ENCODE measurements at places on chromosomes 13 and 19. TPM values are rescaled to one million over a fixed set of nuclear protein-coding genes. Genes with fewer than 3 reads are reported as not detected.
A peak's percentile ranks its signal among the peaks of the same experiment; 100 is the strongest.

DNA sequence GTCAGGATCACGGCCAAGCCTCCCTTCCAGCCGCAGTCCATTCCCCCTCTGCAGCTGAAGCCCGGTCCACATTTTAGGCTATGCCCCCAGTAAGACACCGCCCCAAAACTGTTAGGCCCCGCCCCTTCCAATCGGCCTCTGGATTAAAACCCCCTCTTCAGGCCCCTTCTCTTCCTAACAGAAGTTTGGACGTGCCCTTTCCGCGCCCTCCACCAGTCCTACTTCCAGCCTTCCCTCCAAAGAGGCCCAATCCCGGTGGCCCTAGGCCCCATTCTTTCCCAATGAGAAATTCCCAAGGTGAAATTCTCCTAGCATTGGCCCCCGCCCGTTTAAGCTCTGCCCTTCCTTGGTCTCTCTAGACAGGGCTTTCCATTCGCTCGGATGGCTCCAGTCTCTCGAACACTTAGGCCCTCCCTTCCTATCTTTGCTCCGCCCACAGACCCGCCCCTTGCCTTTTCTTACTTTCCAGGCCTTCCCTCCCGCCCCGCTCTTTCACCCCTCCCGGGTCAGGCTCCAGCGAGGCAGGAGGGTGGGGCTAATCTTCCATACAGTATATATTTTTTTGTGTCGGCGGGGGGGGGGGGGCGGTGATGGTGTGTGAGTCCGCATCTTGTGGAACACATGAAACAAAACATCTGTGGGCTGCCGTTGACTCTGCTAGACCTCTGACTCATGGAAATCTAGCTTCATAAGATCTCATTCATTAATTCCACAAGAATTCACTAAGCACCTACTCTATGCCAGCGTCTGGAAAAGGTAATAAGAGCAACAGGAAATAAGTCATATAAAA, 13.6 kb downstream of the LTBP4 start:
- H3K27ac ChIP-seq, result peak overlapping the region; percentile 94
- peak; percentile 97 for DNase-seq
- H3K36me3 ChIP-seq, result peaks cover 38% of the 10 kb centered on the region
- peak overlapping the region; percentile 80 for H3K4me3 ChIP-seq

The TNFSF9 gene
- total RNA-seq, result 10.0 TPM

The MAMSTR gene
- 5.9 TPM for total RNA-seq

- H3K27ac ChIP-seq, result no peak overlapping the region
- H3K4me3 ChIP-seq, result no peak overlapping the region
- H3K4me1 ChIP-seq, result no peaks in the 10 kb centered on the region
- no peak for DNase-seq
Observed at GRCh38 chr13:50629497-50629896, 214.0 kb downstream of the DLEU7 start.

The ZNF616 gene
- total RNA-seq, result 15.7 TPM

DNA sequence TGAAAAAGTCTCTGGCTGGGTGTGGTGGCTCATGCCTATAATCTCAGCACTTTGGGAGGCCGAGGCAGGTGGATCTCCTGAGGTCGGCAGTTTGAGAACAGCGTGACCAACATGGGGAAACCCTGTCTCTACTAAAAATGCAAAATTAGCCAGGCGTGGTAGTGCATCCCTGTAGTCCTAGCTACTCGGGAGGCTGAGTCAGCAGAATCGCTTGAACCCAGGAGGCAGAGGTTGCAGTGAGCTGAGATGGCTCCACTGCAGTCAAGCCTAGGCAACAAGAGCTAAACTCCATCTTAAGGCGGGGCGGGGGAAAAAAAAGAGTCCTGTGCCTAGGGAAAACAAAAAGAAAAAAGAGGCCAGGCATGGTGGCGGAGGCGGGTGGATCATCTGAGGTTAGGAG, 2.2 kb downstream of the ZNF43 start:
- no peak for DNase-seq
- no peak overlapping the region for H3K4me3 ChIP-seq
- H3K27me3 ChIP-seq, result no peaks in the 10 kb centered on the region
- H3K36me3 ChIP-seq, result peaks cover 3% of the 10 kb centered on the region
- no peak overlapping the region for H3K27ac ChIP-seq

DNA sequence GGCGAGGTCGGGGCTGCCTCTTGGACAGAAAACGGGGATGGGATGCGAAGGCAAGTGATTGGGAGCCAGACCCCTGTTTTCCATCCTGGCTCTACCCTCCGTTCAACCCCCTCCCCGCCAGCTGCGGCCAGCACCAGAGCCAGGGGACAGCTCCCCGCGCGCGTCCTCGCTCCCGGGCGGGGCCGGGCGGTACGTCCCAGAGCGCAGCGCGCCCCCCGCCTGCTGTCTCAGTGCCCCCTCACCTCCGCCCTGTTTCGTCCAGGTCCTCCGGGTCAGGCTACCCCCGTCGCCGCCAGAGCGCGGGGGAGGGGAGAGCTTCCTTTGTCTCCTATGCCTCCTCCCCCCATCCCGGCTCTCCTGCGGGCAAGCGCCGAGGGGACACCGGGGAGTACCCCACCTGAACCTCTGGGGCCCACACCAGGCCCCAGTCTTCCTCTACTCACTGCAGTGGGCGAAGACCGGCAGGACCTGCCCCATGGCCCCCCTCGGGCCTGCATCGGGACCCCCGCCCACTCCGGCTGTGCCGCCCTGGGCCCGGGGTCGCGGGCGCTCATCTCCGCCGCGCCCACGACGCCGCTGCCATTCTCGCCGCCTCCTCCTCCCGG, 396 bp downstream of the RTN2 start:
- no peaks in the 10 kb centered on the region for H3K27me3 ChIP-seq
- peak overlapping the region; percentile 23 for H3K27ac ChIP-seq
- peaks cover 22% of the 10 kb centered on the region for H3K4me1 ChIP-seq

The CDX2 gene
- total RNA-seq, result not detected

The SOX21 gene
- not detected for total RNA-seq

GRCh38 chr13:98845742-98846141, 93.3 kb upstream of the SLC15A1 start:
- H3K4me1 ChIP-seq, result peaks cover 8% of the 10 kb centered on the region
- DNase-seq, result no peak
- no peaks in the 10 kb centered on the region for H3K27me3 ChIP-seq
- H3K4me3 ChIP-seq, result no peak overlapping the region
- no peak overlapping the region for H3K27ac ChIP-seq
- H3K36me3 ChIP-seq, result no peaks in the 10 kb centered on the region

The UPK1A gene
- not detected for total RNA-seq

Measured in A673 (cell line).